Vein endothelial cell (primary cell): ENCODE measurements at places on chromosomes 7 and 10. TPM values are rescaled to one million over a fixed set of nuclear protein-coding genes. Genes with fewer than 3 reads are reported as not detected.

Gene PRPS1L1
- total RNA-seq: not detected in 2 replicates

Gene FEZF1
- total RNA-seq: not detected in 2 replicates

Gene ACTL6B
- total RNA-seq: not detected in 2 replicates

Gene FZD8
- 36.8 and 60.8 TPM in 2 replicates for total RNA-seq

Gene CTBP2
- total RNA-seq: 99.4 and 99.6 TPM in 2 replicates

Gene TCERG1L
- not detected in 2 replicates for total RNA-seq

Gene EN2
- total RNA-seq: under 0.01 TPM in 1 of 2 replicates, not detected in the other

Gene DGKB
- total RNA-seq: 0.65 TPM in 1 of 2 replicates, not detected in the other

Gene ADRB1
- total RNA-seq: 3.0 and 12.4 TPM in 2 replicates

Gene ABCB1
- 0.57 and 0.65 TPM in 2 replicates for total RNA-seq

Gene SPDYE5
- not detected in 2 replicates for total RNA-seq

Gene ASB10
- total RNA-seq: not detected in 2 replicates

Gene PLPP4
- total RNA-seq: 0.65 and 1.6 TPM in 2 replicates

Gene STEAP1
- total RNA-seq: 23.2 and 39.6 TPM in 2 replicates
